Activated CD8-positive, alpha-beta memory T cell treated with anti-CD3 and anti-CD28 coated beads, Interleukin-2, amount 10 ng/mL, durations not matched to agents 7 days and 5 days (primary cell): ENCODE measurements at places on chromosomes 2 and 18. TPM values are rescaled to one million over a fixed set of nuclear protein-coding genes. Genes with fewer than 3 reads are reported as not detected.

GRCh38 chr2:68993660-68994059 is 19.2 kb downstream of the GKN1 start:
- no peak overlapping the region for H3K4me3 ChIP-seq
- no peak overlapping the region for H3K27ac ChIP-seq
- H3K27me3 ChIP-seq = peaks cover 55% of the 10 kb centered on the region
- H3K4me1 ChIP-seq = no peaks in the 10 kb centered on the region

CXCR1 gene
- 1.4 TPM for total RNA-seq

- H3K4me3 ChIP-seq = no peak overlapping the region
- no peaks in the 10 kb centered on the region for H3K4me1 ChIP-seq
- no peaks in the 10 kb centered on the region for H3K36me3 ChIP-seq
- no peak overlapping the region for H3K27ac ChIP-seq
Measured at GRCh38 chr2:69291004-69291650, 95.9 kb downstream of the GFPT1 start.

DNA sequence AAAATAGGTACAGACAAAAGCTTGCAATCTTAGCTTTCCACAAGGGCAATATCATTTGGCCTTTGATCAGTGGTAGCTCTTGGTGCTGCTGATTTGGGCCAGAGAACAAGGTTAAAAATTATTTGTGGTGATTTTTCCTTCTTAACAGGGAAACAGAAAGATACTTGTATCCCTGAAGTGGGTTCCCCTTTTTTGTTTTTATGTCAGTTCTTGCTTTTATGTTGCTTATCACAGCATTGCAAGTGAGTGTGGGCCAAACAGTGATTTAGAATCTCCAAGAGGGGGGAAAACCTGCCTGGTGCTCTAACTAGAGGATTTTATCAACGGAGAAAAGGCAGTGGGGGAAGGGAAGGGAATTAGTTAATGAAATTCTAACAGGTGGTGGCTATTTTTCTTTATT is 197.6 kb upstream of the SP5 start:
- peaks cover 2% of the 10 kb centered on the region for H3K4me1 ChIP-seq
- H3K4me3 ChIP-seq = no peak overlapping the region
- peaks cover 5% of the 10 kb centered on the region for H3K27me3 ChIP-seq
- H3K27ac ChIP-seq = no peak overlapping the region
- DNase-seq = no peak
- no peaks in the 10 kb centered on the region for H3K36me3 ChIP-seq

ZNF516 gene
- 1.5 TPM for total RNA-seq

TEX44 gene
- not detected for total RNA-seq

CIB4 gene
- total RNA-seq = not detected

DNA sequence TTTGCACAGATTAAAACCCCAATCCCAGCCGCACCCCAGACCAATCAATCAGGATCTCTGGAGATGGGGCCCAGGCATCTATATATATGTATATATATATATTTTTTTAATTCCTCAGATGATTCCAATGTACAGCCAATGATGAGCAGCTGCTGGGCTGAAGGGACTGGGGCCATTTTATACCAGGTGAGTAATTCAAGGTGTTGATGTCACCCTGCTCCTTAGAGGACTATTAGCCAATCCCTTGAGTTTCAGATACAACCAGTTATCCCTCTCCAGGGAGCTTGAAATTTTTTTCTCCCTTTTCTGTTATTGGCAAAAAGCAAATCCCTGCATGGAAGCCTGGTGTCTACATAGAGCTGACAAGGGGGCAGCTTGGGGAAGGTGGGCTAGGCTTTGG is 59.8 kb downstream of the MCFD2 start:
- H3K27me3 ChIP-seq = peaks cover 3% of the 10 kb centered on the region
- H3K4me1 ChIP-seq = no peaks in the 10 kb centered on the region
- H3K27ac ChIP-seq = no peak overlapping the region
- no peak overlapping the region for H3K4me3 ChIP-seq

DNA sequence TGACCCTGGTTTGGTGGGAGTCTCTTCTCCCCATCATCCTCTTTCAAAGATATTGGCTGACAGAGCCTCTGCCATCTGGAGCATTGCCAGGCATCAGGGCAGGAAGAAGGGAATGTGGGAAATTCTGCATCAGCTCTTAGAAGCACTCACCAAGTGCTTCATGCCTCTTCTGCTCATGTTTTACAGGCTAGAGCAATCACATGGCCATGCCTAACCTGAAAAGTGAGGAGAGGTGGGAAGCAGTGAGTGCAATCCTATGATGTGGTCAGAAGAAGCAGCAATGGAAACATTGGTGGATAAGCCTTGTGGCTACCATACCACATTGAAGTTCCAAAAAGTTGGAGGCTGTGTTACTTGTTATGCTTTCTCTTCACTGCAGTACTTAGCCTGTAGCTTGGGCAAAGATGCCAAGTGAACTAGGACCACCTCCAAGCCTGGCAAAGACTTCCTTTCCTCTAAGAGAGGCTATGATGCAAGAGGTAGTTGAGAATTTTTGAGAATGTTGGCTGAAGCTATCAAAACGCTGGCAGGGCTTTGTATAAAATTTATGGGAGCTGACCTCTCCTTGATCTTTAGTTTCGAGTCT is 64.1 kb downstream of the BCL2L11 start:
- no peaks in the 10 kb centered on the region for H3K36me3 ChIP-seq
- H3K27ac ChIP-seq = no peak overlapping the region
- no peak for DNase-seq
- no peaks in the 10 kb centered on the region for H3K4me1 ChIP-seq
